ENCODE measurements at places on chromosomes 7 and 10.

DNA sequence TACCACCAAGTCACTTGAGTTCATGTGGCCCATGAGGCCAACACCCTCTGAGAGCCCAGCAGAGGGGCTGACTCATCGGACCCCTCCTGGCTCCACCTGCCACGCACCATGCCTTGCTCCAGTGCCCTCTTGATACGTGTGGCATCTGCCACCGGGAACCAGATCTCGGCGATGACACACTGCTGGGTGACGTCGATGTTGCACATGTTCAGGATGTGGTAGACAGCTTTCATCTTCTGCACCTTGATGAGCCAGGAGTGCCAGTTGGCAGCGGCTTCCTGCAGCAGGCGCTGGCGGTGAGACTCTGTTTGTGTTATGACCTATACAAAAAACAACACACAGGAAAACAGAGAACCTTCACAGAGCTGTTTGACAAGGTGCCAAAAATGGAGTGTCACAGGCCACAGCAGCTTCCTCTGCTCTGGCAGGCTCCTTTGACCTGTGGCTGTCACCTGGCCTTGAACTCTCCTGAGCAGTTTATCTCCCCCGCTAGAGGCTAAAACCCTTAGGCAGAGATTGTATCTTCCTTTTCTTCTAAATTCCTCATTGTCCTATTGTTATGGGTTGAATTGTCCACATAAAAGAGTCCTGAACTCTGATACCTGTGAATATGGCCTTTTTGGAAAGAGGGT lies 45.2 kb upstream of the TMEM213 start:
- H3K27me3 ChIP-seq: peaks cover 13% of the 10 kb centered on the region
- no peak for DNase-seq

DNA sequence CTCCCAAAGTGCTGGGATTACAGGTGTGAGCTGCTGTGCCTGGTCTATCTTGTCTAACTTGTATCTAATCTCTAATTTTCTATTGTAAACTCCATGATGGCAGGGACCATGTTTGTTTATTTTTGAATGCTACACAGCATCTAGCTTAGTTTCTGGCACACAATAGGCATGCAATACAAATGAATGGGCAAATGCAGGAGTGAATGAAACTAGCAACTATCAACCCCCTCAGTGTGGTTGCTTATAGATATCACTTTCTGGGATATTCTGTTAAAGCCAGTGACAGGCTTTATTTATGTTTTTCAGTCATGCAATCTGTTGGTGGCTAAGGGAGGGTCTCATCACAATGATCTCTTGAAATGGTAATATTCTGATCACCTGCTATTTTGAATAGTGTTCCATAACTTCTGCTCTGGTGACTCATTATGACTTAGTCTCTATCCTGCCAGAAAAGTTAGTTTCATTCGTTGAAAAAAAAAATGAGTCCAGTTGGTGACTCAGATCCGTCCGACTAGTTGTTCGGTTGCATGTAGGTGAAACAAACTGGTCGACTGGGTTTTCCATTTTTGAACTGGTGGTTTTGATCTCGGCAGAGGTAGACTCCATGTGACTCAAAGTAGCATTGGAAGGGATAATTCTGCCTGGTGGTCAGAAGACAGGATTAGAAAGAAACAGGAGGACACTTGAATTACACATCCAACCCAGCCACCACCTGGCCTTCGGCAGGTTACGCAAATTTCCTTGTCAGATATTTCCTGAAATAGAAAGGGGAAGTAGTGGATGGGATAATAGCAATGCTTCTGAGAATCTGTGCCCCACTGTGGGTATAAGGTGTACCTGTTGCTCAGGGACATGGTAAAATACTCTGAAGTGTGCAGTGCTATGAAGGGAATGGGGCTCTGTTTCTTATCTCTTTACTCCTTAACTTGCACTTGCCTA lies 76.8 kb downstream of the GATA3 start:
- no peaks in the 10 kb centered on the region for H3K4me1 ChIP-seq
- H3K4me3 ChIP-seq: no peak overlapping the region
- no peak for DNase-seq

GRCh38 chr7:87028636-87029035 lies 30.8 kb downstream of the ELAPOR2 start:
- H3K27ac ChIP-seq: no peak overlapping the region
- peaks cover 3% of the 10 kb centered on the region for H3K4me1 ChIP-seq
- no peaks in the 10 kb centered on the region for H3K36me3 ChIP-seq
- no peak for DNase-seq
- no peaks in the 10 kb centered on the region for H3K27me3 ChIP-seq

- no peaks in the 10 kb centered on the region for H3K36me3 ChIP-seq
- no peak for DNase-seq
- no peak overlapping the region for H3K4me3 ChIP-seq
- H3K4me1 ChIP-seq: peaks cover 10% of the 10 kb centered on the region
- no peaks in the 10 kb centered on the region for H3K27me3 ChIP-seq
Observed at GRCh38 chr7:15128716-15129115, 226.2 kb upstream of the DGKB start.

DNA sequence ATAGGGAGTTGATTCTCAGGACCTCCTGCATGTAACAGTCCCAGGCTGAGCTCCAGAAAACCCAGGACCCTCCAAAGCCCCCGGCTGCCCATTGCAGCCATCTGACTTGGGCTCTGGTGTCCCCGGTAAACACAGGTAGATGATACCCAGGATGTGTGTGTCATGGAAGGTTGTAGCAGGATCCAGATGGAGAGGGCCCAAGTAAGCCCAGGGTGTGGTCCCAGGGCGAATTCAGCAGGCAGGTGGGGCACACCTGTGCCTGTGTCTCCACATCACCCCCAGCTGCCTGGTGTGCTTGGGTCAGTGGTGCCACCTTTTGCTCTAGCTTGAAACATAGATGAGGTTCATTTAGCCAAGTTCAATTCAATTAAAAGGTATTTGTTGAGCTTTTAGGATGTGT lies 524.1 kb downstream of the GLRX3 start:
- no peaks in the 10 kb centered on the region for H3K36me3 ChIP-seq
- no peaks in the 10 kb centered on the region for H3K27me3 ChIP-seq
- DNase-seq: no peak
- no peaks in the 10 kb centered on the region for H3K4me1 ChIP-seq

Measured in chondrocyte (in vitro differentiated cells).